ENCODE measurements at places on chromosomes 7 and 10.
A peak's percentile ranks its signal among the peaks of the same experiment; 100 is the strongest.

DNA sequence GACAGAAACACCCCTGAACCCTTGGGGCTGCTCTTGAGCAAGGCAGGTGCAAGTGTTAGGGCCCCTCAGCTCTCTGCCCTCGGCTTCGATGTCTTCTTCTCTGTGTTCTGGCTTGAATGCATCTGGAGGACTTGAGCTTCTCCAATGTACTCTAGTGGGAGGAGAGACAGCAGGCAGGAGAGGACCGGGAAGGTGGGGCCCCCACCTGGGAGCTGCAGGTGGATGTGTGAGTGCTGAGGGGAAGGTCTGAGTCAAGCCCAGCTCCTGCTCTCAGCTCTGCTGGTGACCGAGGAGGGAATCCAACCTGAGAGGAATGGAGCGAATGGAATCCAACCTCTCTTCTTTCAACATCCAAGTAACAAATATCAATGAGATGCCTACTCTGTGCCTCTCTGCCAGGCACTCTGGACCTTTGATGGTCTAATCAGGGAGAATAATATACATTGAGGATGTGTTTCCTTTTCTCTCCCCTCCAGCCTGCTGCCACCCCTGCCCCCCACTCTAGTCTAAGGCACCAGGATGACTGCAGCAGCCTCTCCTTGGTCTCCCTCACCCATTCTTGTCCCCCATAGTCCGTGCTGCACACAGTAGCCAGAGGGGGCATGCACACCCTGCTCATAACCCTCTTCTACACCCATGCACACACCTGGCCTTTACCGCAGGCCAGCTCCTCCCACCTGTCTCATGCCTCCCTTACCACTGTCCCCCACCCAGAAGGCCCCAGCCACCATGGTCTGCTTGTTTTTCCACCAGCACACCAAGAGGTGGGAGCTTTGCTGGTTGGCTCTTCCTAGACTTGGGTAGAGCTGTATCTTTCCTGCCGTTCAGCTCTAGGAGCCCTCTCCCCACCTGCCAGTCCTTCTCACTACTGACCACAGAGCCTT is 13.6 kb downstream of the TBATA start:
- no peak for DNase-seq

GRCh38 chr7:134702366-134703240 is 56.0 kb downstream of the BPGM start:
- peak; percentile 39 for DNase-seq

DNA sequence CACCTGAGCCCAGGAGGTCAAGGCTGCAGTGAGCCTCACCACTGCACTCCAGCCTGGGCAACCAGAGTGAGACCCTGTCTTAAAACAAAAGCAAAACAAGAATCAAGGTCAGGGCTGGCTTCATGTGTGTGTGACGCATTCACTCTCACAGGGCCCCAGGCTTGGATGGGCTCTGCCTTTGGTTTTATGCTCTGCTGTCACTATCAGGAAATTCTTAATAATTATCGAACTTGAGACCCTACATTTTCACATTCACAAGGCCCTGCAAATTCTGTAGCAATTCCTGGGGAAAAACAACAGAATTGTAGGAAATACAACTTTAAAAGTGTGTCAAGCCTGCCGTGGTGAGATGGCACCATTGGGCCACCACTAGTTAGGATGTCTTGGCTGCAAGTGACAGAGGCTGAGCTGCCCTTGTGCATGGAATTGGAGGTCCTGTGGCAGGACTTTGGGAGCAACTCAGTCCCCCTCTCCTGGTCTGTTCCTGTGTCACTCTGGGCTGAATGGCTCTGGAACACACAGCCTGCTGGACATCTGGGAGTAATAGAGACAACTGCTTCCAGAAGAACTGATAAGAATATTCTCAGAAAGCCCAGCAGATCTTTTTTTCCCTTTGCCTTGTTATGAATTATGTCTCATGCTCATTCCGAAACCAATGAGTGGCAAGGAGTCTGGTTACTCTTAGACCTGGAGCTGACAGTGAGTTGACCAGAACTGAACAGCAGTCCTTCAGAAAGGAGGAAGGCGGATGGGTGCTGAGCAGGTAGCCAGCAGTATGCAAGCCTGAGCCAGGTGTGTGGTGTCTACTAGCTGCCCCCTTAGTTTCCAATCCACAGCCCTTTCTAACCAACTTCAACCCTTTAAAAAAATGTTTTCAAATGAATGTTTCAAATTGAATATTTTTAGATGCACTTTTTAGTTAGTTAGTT is 3.6 kb downstream of the UBE2D4 start:
- no peak for DNase-seq

GRCh38 chr10:119845656-119846055 is 27.0 kb downstream of the MCMBP start:
- DNase-seq: no peak

GRCh38 chr10:116674901-116675423 is 54.2 kb downstream of the PNLIPRP2 start:
- DNase-seq: no peak

GRCh38 chr10:109994711-109995577 is 12.8 kb upstream of the ADD3 start:
- DNase-seq: no peak

DNA sequence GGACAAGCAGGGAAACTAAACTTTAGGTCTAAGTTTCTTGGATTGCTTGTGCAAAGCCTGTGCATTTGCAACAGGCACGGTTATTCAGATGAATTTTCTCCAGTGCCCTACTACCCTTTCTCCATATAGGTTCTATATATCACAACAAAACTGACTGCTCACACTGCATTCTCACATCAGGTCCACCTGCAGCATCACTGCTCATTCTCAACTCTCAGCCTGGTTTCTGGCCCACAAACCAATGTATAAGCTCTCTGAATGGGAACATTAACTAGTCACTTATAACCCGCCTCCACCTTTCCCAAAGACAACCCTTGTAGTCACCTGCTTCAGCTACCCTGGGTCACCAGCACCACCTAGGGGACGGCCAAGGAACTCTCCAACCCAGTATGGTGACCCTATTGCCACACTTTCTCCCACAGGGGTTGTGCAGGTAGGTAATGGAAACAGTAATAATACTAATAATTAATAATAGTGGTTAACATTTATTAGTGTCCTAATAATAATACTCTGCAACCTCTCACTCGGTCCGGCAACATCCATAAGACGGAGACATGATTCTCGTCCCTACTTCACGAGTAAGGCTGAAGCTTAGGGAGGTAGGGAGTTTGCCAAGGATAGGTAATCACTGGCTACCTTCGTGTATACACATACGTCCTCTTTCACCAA is 97.3 kb downstream of the CLEC2L start:
- DNase-seq: no peak

Data from retina (tissue), 1 donor.